ENCODE measurements at places on chromosomes 5 and 9.

DNA sequence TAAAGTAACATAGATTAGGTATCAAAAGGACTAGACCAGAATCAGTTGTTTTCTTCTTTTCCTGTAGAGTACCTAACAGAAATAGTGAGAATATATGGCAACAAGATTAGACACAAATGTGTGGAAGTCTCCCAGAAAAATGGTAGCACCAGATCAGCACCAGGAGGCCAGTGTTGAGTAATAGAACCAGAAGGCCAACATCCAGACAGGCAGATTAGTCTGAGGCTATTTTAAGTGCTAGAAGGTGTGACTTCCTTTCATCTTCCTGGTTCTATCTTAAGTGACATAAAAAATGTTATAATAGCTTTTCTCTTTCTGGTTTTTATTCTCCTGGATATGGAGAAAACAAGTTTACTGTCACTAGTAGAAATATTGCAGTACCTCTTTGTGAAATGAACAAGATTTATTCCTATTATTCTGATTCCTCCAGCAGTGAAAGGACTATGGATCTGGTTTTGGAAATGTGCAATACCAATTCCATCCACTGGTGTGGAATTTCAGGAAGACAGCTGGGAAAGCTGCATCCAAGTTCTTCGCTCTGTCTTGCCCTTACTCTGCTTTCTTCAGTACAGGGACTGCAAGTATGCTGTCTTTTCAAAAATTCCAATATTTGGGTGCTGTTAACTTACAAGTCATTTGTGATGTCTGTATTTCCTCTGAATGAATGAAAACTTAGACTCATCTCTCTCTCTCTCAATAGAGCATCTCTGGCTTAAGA is 39.1 kb downstream of the SHLD3 start:
- no peak for DNase-seq

GRCh38 chr9:38196714-38197113 is 127.7 kb upstream of the SHB start:
- no peak for DNase-seq

DNA sequence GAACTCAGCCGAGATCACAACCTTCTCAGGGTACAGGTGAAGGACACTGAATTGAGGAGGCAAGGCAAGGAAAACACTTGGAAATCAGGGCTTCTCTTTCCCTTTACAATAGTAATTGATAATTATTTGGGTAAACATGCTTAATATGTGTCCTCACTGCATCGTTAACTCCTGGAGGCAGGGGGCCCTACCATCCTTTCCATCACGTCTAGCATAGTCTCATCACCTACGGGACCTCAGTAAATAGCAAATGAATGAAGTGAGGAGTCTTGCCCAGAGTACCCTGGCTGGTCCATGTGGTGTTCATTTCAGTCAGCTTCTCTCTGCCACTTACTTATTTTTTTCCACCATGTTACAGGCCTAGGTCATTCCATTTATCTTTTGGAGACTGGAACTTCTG is 2.3 kb downstream of the F2RL1 start:
- no peak for DNase-seq

- DNase-seq = no peak
Measured at GRCh38 chr9:79573412-79573923, 1.7 kb downstream of the TLE4 start.

DNA sequence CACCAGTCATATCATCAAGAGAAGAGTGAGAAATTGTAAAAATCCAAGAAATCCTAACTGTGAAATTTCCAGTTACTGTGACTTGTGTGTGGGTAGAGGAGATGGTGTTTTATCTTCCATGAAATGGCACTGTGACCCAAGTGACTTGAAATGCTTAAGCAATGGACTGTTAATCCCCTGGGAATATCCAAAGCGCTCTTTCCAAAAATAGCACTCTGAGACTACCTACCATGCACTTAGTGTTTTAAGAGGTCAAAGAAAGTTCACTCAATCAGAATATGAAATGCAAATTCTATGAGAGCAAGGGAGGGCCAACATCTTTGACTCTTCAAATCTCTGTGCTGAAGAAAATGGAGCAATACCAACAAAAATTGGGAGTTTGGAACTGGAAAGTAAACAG is 244.0 kb downstream of the GABRB2 start:
- DNase-seq = no peak

GRCh38 chr5:82640916-82641315 is 362.8 kb upstream of the RPS23 start:
- no peak for DNase-seq

DNA sequence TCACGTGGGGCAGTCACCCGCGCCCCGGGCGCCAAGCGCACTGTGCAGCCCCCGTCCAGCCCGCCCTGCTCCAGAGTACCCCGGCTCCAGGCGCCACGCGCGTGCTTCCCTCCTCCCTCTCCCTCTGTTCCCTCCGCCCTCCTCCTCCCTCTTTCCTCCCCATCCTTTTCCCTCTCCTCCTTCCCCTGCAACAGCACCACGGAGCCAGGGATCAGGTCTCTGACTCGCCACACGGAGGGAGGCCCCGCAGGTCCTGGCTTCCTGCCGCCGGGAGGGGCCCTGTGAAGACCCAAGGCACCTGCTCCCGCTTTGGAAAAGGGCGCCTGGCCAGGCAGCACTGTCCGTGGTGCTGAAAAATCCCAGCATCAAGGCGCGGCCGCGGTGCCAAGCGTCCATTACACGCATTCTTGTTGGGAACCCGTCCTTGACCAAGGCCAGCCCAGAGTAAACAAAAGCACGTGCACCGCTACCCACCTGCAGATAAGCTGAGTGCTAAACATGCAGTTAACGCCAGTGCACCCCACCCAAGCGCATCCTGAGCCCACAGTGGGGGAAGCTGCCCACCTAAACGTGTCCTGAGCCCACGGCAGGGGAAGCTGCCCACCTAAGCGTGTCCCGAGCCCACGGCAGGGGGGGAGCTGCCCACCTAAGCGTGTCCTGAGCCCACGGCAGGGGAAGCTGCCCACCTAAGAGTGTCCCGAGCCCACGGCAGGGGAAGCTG is 21.7 kb downstream of the SLC6A18 start:
- DNase-seq = no peak

DNA sequence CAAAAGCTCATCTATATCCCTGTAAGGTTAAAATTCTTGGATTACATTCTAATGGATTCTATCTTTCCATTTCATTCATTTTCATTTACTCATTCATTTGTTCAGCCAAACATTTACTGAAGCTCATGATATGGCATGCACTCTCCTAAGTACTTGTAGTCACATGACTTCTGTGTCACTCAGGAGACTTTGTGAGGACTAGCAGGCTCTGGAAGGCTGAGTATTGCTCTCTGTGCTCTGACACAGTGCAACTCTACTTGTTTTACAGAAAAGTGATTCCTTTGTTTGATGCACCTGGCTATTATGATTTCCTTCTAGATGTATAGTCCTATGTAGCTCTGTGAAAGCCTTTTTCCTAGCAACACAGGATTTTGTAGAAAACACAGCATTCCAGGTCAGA is 53.0 kb downstream of the YIPF5 start:
- DNase-seq = no peak

GRCh38 chr9:110580850-110581249 is 1.3 kb upstream of the SVEP1 start:
- no peak for DNase-seq

DNA sequence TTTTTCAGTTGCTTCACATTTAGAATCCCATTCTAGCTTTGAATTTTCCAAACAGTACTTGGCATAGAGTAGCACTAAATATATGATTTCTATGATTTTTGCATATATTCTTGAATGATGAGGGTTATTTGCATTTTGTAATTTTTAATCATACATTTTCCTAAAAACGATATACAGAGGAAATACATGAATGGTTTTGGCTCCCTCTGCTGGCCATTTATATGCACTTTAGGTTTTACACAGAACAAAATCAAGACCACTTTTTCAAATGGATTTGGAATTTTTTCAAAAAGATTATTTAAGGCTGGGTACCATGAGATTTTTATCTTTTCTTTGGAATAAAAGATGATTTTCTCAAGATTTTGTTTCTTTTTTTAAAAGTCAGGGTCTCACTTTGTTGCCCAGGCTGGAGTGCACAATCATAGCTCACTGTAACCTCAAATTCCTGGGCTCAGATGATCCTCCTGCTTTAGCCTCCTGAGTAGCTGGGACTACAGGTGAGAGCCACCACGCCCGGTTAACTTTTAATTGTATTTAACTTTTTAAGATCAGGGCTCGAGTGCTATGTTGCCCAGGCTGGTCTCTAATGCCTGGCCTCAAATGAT is 16.7 kb upstream of the COMMD10 start:
- DNase-seq = no peak

GRCh38 chr5:164041105-164041504 is 535.7 kb downstream of the MAT2B start:
- DNase-seq = no peak

DNA sequence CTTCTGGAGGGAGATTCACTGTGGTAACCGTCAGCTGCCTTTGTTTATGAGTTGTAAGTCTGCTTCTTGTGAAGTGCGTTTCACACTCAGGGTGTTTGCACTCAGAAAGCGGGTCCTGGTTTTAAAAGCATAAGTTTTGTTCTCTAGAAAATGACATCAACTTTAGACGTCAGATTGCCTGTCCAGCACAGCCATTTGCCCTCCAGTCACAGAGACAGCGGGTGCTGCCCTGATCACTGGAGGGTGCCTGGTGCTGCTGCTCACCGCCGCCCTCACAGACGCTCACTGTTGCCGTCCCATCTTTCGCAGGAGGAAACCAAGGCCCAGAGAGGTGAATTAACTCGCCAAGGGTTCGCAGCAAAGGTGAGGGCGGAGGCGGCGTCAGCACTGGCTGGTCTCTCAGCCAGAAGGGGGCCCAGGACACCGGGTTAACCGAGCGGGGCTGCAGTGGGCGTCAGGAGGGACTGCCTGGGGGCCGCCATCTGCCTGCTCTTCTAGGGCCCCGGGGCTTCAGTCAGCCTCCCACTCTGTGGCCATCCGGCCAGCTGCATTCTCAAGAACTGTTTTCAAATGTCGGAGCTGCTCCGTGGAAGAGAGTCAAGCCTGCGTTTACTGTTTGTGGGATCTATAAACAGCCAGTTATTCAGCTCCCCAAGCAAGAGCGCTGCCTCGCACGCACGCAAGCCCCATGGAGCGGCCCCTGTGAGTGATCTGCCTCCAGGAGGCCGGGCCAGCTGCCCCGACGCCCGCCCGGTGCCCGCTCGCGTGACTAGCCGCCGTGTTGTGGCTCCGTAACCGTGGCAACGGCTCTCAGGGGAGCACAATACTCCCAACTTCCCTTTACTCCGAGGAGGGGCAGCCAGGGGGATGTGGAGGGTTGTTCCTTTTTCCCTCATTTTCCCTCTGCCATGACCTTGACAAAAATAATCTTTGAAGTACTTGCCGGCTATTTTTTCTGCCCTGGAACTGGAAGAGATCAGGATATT is 43.4 kb upstream of the EXOC3 start:
- DNase-seq = peak; percentile 12

DNA sequence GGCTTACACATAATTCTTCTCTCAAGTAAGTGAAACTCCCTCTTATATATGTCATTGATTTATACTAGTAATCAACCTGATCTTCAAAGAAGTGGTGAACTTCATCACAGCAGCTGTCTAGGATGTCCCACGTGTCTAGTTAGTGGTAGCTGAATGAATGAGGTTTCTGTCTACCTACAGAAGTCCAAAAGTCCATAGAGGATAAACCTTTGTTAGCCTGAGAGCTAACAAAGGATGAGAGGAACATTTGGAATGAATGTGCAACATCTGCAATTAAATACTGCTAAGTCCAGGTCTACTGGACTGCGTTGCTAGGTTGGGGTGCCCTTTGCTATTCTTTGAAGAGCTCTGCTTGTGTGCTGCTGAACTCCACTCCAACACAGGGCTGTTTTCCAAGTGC is 213.8 kb upstream of the DAP start:
- DNase-seq = no peak

GRCh38 chr5:143964919-143965318 is 153.0 kb downstream of the HMHB1 start:
- no peak for DNase-seq

DNA sequence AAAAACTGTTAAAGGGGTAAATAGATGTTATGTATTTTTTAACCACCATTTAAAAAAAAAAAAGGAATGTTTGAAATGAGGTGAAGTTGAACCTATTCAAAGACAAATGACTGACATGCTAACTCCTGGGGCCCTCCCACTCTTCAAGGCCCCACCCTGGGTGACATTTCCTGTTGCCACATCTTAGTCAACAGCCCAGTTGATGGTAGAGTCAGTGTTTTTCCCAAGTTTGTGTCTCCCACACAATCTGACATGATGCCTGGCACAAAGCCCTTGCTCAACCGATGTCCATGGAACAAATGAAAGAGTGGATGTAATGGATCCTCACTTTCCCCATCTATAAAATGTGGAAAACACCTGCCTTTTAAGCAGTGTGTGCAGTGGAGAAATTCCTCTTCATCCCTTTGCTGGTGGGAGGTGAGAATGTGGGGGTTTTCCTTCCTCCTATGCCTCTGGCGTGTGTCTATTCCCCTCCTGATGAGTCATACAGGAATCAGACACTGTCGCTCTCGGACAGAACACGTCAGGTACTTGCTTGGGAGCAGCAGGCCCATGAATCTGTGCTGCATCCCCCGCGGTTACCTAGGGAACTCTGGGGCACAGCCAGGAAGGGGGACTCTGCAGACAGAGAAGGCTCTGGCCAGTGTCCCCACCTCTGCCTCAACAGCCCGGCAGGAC is 13.7 kb upstream of the ADRA1B start:
- no peak for DNase-seq

- DNase-seq = no peak
Measured at GRCh38 chr9:120736881-120737280, 22.6 kb upstream of the MEGF9 start.

GRCh38 chr5:149452665-149453617 is 73.8 kb upstream of the IL17B start:
- DNase-seq = no peak

DNA sequence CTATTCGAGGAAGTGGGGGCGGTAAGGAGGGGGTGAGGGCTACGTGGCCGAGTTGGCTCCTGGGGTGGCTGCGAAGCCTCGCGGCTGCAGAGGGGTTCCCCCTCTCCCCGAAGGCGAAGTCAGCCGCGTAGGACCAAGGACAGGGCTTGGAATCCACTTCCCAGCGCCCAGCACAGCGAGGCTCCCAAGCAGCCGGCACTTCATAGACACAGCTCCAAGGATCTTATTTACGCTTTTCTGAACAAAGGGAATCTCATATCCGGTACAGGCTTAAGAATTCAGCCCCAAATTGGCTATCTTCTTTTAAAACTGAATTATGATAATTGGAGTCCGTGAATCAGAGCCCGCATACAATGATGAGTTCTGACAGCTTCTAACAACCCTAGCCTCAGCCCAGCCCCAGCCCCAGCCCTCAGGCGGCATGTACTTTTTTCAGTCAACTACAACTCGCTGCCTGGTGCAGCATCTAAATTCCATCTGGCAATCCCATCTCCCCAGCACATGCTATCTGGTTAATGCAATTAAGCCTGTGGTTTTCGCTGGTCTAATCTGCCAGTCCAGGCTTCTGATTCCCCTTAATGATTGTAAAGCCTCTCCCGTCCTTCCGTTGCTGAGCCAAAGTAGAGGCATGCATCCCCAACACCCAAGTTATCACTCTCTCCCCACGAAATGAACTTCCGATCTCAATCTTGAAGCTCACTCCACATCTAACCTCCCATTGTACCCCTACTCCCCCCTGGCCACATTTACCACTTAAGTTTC is 1.0 kb downstream of the ELAVL2 start:
- DNase-seq = no peak

- DNase-seq = no peak
Measured at GRCh38 chr9:69905286-69905685, 84.7 kb downstream of the CFAP95 start.

GRCh38 chr5:130155345-130156011 is 251.2 kb downstream of the CHSY3 start:
- DNase-seq = no peak

GRCh38 chr5:33793836-33794549 is 97.8 kb downstream of the ADAMTS12 start:
- no peak for DNase-seq

- no peak for DNase-seq
Measured at GRCh38 chr9:113564498-113565237, 101.1 kb downstream of the RGS3 start.

GRCh38 chr9:10130061-10130675 is 482.6 kb downstream of the PTPRD start:
- no peak for DNase-seq

Measured in esophagus squamous epithelium (tissue), 5 donors.